NCI-H1436 (cell line): ENCODE measurements at places on chromosomes 2 and 18.

DNA sequence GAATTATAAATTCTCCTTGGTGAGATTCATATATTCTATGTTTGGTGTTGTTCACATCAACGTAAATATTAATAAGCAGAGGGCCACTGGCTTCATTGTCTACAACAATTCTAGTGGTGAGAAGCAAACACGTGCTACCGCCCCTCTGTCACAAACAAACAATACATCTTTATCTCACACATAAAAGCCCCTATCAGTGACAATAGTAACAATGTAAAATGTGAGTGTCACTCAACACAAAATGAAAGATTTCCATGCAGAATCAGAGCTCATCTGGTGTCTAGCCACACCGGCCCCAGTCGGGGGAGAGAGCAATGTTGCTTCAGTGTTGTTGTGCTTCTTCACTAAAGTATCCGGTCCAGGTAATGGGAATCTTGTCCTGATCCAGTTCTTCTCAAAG, 932.6 kb downstream of the SOCS6 start:
- no peak for DNase-seq

DNA sequence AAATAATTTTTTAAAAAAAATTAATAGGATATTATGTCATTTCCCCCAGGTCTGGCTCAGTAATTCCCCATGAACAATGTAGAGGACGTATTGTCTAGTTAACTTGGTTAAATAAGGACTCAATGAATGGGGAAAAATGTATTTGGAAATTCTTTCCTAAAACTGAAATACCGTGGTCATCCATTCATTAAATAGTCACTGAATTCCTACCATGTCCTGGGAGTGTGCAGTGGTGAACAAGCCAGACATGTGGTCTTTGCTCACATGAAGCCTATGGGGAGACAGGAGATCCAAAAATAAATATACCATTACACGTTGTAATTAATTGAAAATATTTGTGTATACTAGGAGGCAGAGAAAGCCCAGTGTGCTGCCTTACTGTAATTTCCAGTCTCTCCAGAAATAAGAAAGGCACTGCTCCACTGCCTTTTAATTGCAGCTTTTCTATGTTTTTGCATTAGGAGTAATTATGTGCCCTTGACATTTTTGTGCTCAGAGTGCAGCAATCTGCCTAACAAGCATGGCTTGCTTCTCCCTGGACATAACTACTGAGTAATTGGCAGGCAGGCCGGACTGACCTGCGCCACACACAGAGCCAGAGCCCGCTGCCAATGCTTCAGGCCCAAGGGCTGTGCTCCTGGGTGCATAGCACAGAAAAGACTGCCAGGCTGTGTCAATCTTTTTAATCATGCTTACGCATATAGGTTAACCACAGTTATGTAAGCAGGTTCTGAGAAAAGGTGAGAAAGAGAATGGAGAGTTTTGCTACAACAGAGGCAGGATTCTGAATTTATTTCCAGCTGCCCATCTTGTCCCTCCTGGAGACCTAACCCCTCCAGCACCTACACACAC, 22.2 kb upstream of the TTC39C start:
- peak; percentile 18 for DNase-seq

GRCh38 chr2:42827647-42828486, 35.5 kb upstream of the HAAO start:
- peak; percentile 77 for DNase-seq

DNA sequence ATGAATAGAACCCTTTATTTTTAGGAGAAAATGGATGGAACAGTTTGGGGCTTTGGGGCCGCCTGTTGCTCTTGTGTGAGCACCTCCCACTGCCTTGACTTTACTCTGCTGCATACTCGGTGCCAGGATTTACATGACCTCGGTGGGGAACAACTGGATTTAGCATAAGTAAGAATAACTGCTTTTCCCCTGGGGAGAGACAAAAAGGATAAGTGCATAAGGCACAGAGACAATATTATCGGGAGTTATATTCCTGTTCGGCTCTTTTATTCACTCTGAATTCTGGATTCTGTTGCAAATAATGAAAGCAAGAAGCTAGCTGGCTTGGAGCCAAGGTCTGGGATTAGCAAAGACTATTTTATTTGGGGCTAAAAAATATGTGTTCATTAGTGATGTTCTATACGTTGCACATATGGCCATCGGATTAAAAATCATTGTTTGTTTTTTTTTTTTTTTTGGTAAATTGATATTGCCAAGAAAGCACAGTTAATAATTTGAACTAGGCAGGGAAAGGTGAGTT, 69.8 kb downstream of the CYBRD1 start:
- no peak for DNase-seq

DNA sequence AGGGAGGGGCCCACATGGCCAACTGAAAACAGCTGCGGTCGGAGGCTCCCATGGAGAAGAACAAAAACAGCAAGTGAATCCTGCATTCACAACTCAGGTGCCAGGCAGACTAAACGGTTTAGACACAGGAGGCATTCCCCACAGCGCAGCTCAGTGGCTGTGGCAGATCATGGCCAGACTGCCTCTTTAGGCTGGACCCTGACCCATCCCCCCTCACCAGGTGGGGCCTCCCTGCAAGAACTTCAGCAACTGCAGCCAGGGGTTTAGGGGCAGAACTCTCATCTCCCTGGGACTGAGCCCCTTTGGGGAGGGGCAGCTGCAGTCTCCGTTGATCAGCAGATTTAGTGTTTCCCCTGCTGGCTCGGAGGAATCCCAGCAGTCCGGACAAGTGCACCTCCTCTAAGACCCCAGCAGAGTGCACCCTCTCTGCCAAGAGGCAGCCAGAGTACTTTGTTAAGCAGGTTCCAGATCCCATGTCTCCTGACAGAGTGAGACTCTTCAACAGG, 346.7 kb downstream of the SS18 start:
- no peak for DNase-seq

GRCh38 chr2:37119157-37119556, 34.8 kb downstream of the GPATCH11 start:
- no peak for DNase-seq

GRCh38 chr2:39419282-39420223, 17.5 kb downstream of the MAP4K3 start:
- no peak for DNase-seq

GRCh38 chr2:117774716-117775115, 39.8 kb upstream of the DDX18 start:
- no peak for DNase-seq
